ENCODE measurements at places on chromosomes 1 and 21. TPM values are rescaled to one million over a fixed set of nuclear protein-coding genes. Genes with fewer than 3 reads are reported as not detected.

GRCh38 chr1:15406614-15407559, 2.8 kb upstream of the EFHD2 start:
- peak overlapping the region; percentile 98 for H3K27ac ChIP-seq
- H3K4me3 ChIP-seq = no peak overlapping the region
- H3K36me3 ChIP-seq = no peaks in the 10 kb centered on the region
- no peaks in the 10 kb centered on the region for H3K27me3 ChIP-seq
- H3K4me1 ChIP-seq = peaks cover 48% of the 10 kb centered on the region

The OR10T2 gene
- not detected for polyA plus RNA-seq

- peaks cover 20% of the 10 kb centered on the region for H3K27me3 ChIP-seq
- no peak overlapping the region for H3K27ac ChIP-seq
- H3K4me3 ChIP-seq = no peak overlapping the region
- H3K4me1 ChIP-seq = no peaks in the 10 kb centered on the region
Observed at GRCh38 chr1:56788588-56788987, 30.6 kb downstream of the FYB2 start.

DNA sequence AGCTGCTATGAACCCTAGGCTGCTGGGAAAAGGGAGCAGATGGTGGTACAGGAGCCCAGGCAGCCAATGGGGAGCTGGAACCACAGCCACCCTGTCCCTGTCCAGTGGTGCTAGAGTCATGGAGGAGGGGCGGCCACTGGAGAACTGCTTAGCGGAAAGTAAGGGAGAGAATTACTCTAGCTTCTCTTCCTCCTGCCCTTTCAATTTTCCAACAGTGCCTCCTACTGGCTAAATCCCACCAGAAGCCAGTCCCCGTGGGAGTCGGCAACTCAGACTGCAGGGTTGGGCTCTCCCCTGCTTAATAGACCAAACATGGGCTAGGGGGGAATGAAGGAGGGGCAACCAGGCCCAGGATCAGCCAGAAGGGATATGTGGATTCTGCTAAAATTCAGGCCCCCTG, 154.5 kb downstream of the ACTL8 start:
- DNase-seq = no peak
- H3K4me1 ChIP-seq = peaks cover 1% of the 10 kb centered on the region
- H3K27me3 ChIP-seq = peaks cover 65% of the 10 kb centered on the region
- H3K27ac ChIP-seq = no peak overlapping the region
- H3K4me3 ChIP-seq = no peak overlapping the region

DNA sequence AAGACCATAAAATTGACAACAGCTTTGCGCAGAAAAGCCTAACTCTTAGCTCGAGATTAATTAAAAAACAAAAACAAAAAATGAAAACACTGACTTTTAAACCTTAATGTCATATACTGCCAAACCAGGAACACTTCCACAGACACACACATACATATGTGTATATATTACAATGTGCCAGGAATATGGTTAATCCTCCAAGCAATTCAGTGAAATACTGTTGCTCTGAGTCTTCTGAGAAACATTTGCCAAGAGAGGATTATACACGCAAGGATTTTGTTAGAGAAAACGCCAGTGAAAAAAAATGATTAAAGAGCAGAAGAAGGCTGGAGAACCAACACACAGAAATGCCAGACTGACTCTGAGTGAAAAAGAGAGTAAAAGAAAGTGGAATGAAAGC, 116.7 kb upstream of the CHRM3 start:
- H3K4me1 ChIP-seq = no peaks in the 10 kb centered on the region
- peaks cover 7% of the 10 kb centered on the region for H3K27me3 ChIP-seq
- no peak overlapping the region for H3K27ac ChIP-seq

DNA sequence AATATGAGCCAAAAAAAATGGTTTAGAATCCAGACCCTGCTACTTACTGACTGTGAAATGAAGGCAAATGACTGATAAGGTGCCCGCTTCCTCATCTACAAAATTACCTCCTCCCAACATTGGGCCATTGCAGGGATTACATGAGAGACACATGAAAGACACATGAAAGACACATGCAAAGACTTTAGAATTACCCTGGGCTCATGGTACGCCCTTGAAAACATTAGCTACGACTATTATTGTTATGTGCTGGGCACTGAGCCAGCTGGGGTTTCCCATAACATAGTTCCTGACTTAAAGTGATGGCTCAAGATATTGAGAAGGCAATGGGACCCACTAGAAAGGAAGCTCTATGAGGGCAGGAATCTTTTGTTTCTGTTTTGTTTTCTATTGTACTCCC, 43.7 kb upstream of the KANK4 start:
- no peak overlapping the region for H3K4me3 ChIP-seq
- no peaks in the 10 kb centered on the region for H3K36me3 ChIP-seq
- DNase-seq = no peak
- no peaks in the 10 kb centered on the region for H3K27me3 ChIP-seq

The TRPM2 gene
- polyA plus RNA-seq = 0.37 TPM

Measured in naive thymus-derived CD8-positive, alpha-beta T cell (primary cell).